Pancreas (tissue), 10 donors: ENCODE measurements at places on chromosomes 16 and 17. TPM values are rescaled to one million over a fixed set of nuclear protein-coding genes. Genes with fewer than 3 reads are reported as not detected.

GRCh38 chr16:7017006-7017662 is 315.5 kb upstream of the RBFOX1 start:
- DNase-seq = no peak

DNA sequence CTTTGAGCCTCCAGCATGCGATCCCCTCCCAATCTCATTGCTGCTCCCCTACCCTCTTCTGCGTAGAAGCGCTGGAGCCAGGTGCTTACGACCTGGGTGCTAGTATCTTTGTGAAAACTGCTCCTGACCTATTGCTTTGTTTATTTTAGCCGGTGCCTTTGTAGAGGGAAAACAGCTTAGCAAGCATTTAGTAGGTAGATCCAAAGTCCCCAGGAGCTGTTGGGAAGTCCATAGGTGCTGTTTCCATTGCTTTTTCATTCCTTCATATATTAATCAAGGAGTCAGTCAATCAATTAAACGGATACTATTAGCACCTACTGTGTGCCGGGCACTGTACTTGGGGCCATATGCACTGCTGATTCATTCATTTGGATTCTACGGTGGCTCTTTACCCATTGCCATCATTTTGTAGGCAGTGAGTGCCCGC is 497.6 kb downstream of the WWOX start:
- no peak for DNase-seq

GRCh38 chr16:48918520-48919258 is 308.7 kb upstream of the N4BP1 start:
- DNase-seq = no peak

Gene RSL1D1
- total RNA-seq = 73.4 TPM

Gene STH
- not detected for total RNA-seq

Gene APOBR
- 0.19 TPM for total RNA-seq

Gene SPAG9
- 42.0 TPM for total RNA-seq

- no peak for DNase-seq
Observed at GRCh38 chr16:73037331-73037745, 10.6 kb downstream of the ZFHX3 start.

GRCh38 chr17:66222798-66223350 is 6.3 kb downstream of the APOH start:
- no peak for DNase-seq

DNA sequence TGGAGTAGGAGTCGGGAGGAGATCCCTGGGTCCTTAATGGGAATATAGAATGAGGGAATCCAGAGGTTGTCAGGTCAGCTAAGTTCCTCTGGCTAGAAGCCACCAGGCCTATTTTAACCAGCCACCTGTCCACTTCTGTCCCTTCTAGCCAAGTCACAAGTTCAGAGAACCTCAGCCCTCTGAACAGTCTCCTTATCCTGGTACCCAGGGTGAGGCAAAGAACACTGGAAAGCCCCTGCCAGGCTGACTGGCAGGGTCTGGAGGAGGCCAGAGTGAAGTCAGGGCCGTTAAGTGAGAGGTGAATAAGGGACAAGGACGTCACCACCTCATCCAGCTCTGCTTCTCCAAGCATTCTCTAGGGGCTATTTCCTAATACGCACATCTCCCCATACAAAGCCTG is 2.7 kb downstream of the CTDNEP1 start:
- DNase-seq = no peak

Gene HIC1
- total RNA-seq = 3.0 TPM

- DNase-seq = no peak
Observed at GRCh38 chr16:72371307-72372086, 199.5 kb upstream of the PMFBP1 start.
